Hematopoietic multipotent progenitor cell treated with erythropoietin and hydrocortisone succinate and interleukin-3 and kit ligand, for 15 days (in vitro differentiated cells): ENCODE measurements at places on chromosomes 5 and 9.

- DNase-seq: no peak
Observed at GRCh38 chr5:132592521-132592920, 35.7 kb downstream of the RAD50 start.

DNA sequence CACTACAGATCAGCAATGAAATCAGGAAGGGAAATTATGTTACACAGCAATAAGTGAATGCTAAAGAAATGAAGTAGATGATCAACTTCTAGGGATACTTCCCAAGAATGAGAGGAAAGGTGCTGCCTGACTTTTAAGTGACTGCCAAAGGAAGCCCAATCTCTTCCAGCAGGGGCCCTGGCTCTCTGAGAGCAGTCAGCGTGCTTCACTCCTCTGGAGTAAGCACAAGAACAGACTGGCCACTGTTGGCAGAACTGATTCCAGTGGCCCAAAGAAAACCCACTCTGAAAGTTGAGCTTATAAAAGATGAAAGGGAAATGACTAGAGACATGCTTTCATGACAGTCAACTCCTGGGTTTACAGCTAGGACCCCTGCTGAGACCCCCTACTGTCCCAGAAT lies 41.8 kb downstream of the MTMR12 start:
- no peak for DNase-seq

DNA sequence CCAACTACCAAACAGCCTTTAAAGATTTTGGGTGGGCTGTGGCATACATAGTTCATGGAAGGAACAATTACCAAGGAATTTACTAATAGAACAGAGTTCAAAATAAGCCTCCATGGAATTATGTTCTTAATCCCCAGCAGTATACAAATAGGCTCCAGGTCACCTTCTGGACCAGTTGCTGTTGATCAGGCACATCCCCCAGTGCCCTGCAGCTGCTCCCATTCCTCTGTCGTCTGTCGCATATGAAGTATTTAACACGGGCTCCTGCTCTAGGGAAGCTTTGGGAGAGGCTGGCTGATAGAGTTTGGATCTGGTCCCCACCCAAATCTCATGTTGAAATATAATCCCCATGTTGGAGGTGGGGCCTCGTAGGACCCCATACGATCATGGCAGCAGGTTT lies 17.8 kb downstream of the SHC3 start:
- no peak for DNase-seq

- no peak for DNase-seq
Observed at GRCh38 chr9:132543960-132544359, 38.4 kb upstream of the BARHL1 start.

DNA sequence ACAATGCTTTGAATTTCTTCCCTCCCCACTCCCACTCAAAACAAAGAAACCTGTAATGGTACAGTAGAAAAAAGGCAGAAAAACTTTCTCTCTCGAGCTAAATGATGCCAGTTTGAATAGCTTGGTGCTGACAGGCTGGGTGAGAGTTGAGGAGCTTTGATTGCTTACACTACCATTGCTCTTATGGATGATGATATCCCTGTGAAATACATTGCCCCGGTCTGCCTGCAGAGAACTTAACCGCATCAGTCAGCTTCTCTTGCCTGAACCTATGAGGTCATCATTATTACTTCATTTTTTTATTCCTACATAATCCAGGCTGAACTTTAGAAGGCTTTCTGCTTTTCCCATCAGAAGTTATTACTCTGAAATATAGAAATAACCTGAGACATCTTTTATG lies 69.3 kb downstream of the ISL1 start:
- no peak for DNase-seq
